ENCODE measurements at places on chromosomes 5 and 9.

DNA sequence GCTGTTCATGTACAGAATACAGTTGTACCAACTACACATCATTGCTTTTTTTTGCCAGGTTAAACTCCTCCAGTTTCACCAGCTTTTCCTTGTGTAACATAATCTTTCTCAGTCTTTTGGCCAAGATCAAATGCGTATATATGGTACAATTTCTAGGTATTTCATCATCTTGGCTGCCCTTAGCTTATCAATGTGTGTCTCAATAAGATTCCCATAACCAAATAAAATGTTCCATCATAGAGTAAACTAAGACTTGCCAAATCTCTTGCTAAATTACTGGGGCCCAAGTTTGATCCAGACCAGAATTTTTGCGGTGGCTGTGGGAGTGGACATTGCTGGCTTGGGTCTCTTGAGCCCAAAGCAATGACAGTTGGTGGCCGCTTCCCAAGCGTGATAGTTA is 24.3 kb upstream of the ERBIN start:
- DNase-seq, result no peak

DNA sequence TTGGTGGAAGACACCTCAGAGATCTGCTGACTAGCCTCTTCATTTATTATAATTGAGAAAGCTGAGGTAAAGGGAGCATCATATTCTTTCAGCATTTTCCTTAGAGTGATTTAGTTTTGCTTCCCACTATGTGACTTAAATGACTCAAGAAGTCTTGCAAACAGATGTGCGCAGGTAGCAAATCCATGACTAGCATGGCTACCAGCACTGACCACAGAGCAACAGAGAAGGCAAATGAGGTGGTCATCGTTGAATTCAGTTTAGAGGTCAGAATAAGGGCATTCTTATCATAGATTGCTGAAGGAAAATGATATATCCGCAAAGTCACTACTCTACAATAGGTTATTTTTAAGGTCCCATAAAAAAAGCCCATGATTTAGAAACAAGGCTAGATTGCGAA is 162.2 kb downstream of the PIK3R1 start:
- DNase-seq, result no peak

GRCh38 chr9:132066511-132066910 is 13.2 kb downstream of the MED27 start:
- no peak for DNase-seq

GRCh38 chr5:177509381-177509951 is at the start of gene DOK3:
Gene DOK3 (minus strand): TSS chr5:177509826. CDS start chr5:177509540, 286 bp downstream.
- no peak for DNase-seq

GRCh38 chr5:66527478-66528035 is 68.6 kb upstream of the MAST4 start:
- DNase-seq, result no peak

DNA sequence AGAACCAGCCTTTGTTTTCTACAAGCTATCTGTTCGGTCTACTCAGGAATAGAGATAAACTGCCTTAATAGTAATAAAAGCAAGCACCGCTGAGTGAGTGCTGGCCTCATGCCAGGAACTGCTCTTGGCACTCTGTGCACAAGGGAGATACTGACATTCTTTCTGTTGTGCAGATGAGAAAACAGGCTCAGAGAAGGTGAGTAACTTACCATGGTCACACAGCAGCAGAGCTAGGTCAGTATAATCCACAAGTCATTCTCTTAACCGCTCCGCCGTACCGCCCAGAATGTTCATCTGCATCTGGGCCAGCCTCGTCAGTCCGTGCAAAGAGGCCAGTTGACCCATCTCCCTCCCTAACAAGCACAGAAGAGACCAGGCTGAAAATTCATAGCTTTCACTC is 27.4 kb downstream of the QRFP start:
- no peak for DNase-seq

GRCh38 chr5:7897014-7897600 is 28.2 kb downstream of the MTRR start:
- DNase-seq, result no peak

DNA sequence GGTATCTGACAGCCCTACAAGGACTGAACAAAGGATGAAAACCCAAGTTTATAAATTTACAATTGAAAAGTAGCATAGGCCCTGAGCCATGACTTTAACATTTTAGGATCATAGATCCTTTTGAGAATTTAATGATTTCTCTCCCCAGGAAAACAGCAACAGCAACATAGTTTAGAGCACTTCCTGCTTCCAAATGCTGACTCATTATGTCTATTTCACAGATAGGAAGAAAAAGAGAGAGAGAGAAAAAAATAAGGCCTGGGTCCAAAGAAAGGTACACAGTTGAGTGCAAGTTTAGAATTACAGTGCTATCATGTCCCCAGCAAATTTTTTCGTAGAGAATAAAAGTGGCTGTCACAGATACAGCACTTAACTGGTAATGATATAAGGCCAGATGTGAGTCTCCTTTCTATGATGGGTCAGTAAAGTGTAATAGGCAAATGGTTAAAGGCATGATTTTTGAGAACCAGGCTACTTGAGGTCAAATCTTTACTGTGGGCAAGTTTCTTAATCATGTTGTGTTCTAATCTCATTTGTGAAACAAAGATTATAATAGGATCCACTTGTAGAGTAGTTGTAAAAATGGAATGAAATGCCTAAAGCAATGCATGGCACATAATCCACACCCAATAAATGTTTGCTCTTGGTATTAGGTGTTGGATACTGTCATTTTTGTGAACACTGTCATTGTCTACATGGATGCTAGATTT is 12.3 kb upstream of the PPP2R2B start:
- no peak for DNase-seq

- DNase-seq, result no peak
Observed at GRCh38 chr5:108061941-108062340, 320.0 kb downstream of the FBXL17 start.

DNA sequence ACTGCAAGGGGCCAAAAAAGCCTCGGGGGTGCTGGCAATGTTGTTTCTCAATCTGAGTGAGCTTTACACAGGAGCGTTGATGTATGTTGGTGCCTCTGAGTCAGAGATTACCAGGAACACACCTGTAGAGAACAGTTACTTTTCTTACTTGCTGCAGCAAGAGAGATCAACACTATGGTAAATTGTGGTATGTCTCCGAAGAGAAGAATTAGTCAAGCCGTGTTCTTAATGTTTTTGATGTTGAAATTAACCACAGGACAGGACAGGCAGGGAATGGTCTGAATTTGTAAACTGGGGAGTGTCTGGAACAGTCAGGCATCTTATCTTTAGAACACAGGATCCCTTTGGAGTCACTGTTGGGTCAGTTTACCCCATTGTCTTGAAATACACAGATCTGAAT is 285.7 kb downstream of the DNAH5 start:
- no peak for DNase-seq
